ENCODE measurements at places on chromosomes 13 and 19. TPM values are rescaled to one million over a fixed set of nuclear protein-coding genes. Genes with fewer than 3 reads are reported as not detected.
A peak's percentile ranks its signal among the peaks of the same experiment; 100 is the strongest.

PABPC3 gene
- under 0.01 TPM for total RNA-seq

CLDND2 gene
- not detected for total RNA-seq

RPL36 gene
- 232 TPM for total RNA-seq

NDUFB7 gene
- 337 TPM for total RNA-seq

KLHL1 gene
- total RNA-seq: not detected

PHLDB3 gene
- 3.3 TPM for total RNA-seq

ZNF763 gene
- total RNA-seq: 0.90 TPM

CLEC4M gene
- total RNA-seq: not detected

ZIC5 gene
- total RNA-seq: not detected

DNA sequence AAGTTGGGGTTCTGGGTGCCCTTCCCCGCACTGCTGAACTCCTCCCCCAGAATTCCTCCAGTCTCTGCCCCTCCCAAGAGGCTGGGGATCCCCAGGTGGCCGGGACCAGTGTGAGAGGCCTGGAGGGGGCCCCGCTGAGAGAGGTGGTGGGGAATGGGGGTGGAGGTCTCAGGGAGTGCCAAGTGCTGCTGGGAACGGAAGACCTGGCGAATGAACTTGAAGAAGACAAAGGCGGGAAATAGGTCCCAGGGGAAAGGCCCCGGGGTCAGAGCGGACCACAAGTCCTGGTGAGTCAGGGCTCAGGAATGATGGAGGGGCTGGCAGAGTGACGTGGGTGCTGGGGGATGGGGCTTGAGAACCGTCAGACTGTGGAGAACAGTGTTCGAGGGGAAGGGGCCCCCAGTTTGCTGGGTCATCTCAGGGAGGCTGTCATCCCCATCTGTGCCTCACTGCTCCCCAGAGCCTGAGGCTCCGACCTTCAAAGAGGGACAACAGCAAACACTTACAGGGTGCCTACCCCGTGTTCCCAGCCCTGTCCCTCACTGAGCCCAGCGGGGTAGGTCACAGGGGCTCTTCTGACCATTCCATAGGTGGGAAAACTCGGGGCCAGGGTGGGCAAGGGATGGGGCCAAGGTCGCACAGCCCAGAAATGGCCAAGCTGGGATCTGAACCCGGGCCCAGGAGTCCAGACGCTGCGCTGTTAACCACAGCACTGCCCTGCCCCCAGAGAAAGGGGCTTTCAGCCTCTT, 16.0 kb upstream of the SEMA6B start:
- DNase-seq: peak; percentile 89

DNA sequence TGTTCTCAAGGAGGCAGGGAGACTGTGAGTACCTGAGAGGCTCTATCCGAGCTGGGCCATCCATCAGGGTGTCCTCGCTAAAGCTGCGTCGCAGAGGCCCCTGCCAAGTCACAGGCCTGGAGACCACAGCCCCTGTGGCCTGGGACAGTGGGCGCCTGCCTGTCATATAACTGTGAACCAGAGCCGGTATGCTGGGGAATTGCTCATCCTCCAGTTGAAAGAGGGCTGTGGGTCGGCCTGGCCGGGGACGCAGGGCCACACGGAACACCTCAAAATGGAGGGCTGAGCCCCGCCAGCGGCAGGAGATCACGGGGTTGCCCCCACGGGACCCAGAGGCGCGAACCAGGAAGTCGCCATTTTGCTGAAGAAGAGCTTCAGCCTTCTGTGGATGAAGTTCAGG, 6.6 kb downstream of the SH2D3A start:
- DNase-seq: no peak

DNA sequence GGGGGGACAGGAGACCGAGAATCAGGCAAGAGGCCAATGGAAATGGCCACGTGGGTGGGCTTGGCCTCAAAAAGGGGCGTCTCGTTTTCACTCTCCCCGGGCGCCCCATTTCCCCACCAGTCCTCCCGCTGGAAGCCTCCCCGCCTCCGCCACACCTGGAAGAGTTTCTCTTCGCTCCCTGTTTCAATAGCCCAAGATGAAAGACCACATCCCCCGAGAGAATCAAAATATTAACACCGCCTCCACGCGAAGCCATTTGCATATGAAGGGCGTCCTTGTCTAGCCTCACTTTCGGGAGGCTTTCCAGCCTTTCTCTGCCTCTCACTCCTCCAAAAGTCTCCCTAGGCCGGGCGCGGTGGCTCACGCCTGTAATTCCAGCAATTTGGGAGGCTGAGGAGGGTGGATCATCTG, 691 bp upstream of the OLFM2 start:
- DNase-seq: no peak

DNA sequence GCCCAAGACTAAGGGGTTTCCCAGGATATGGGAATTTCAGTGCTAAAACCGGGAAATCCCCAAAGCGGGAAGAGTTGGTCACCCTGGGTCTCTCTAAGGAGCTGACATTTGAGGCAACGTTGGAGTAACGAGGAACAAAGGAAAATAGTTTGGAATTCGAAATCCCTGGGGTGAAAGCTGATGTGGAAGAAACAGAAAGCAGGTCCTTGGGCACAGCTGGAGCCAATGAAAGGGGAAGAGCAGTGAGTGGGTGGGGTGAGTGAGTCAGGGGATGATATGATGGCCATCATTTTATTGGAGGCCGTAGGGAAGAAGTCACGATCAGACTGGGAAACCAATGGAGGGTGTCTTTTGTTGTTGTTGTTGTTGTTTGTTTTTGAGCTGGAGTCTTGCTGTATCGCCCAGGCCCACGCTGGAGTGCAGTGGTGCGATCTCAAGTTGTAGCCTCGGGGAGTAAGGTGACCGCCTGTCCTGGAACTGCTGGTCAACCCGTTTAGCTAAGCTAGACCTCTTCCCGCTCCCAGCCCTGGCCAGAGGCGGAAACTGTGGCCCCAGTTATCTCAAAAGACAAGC, 3.4 kb upstream of the RFX2 start:
- no peak for DNase-seq

GRCh38 chr19:40717880-40718773, 1.2 kb downstream of the ITPKC start:
- peak; percentile 15 for DNase-seq

DNA sequence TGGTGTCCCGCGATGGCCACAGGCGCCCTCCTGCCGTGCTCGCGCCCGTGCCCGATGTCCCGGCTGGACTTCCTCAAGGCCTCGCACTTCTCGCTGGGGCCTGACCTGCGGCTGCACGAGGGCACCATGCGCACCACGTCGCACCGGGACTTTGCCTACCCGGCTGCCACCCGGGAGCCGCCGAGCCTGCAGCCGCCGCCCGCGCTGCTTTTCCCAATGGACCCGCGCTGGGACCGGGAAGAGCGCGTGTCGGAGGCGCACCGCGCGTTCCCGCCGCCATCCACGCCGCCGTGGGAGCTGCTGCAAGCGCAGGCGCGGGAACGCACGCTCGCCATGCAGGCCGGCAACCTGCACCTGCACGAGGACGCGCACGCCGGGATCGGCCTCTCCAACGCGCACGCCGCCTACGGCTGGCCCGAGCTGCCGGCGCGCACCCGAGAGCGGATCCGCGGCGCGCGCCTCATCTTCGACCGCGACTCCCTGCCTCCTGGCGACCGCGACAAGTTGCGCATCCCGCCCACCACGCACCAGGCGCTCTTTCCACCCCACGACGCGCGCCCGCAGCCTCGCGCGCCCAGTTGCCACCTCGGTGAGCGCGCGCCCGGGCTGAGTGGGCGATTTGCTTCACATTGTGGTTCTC, 12.1 kb upstream of the PEX11G start:
- DNase-seq: peak; percentile 46

- DNase-seq: no peak
Measured at GRCh38 chr13:73440296-73440895, 381.6 kb downstream of the KLF5 start.

DNA sequence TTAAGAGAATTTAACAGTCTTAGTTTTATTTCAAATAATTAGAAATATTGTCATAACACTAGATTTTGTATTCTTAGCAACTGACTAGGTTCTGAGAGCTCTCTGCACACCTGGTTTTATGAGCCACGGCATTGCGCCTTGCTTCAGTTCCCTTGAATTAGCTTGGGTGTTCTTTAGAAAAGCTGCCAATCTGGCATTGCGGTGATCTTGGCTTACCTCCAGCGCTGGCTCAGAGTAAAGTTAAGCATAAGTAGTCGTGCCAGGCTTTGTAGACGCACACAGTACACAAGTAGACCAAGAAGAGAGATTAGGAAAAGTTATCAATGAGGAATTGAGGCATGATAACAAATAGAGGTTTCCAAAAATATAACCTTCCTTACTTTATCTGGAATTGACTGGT, 45.7 kb downstream of the TPP2 start:
- no peak for DNase-seq

DNA sequence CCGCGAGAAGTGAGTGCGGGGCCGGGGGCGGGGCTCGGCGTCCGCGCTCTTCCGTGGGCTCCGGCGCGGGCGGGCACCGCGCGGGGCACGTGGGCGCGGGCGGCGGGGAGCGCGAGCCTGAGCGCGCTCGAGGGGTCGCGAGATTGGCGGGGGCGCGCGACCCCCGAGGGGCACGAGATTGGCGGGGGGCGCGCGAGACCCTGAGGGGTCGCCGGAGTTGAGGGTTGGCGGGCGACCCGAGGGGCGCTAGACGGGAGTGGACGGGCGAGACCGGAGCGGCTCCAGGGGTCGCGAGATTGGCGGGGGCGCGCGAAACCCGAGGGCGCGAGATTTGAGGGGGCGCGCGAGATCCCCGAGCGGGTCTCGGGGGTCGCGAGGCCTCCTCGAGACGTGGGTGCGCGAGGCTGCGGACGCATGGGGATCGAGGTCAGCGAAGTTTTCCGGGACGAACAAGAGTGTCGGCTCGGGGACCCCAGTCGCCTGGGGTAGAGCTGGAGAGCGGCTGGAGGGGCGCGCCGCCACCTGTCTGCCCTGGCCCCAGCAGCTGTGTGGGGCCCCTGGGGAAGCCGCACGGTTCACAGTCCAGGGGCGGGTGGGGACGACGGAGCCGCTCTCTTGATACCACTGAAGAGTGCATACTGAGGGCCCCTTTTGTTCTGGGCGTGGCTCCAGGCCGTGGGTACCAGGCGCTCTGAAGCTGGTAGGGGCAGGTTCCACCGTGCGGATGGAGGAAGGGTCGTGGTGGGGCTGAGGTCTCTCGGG, 682 bp downstream of the SSBP4 start:
- no peak for DNase-seq

- peak; percentile 58 for DNase-seq
Measured at GRCh38 chr13:48251611-48252081, 18.6 kb downstream of the ITM2B start.

- no peak for DNase-seq
Measured at GRCh38 chr19:7230826-7231225, 63.4 kb downstream of the INSR start.

DNA sequence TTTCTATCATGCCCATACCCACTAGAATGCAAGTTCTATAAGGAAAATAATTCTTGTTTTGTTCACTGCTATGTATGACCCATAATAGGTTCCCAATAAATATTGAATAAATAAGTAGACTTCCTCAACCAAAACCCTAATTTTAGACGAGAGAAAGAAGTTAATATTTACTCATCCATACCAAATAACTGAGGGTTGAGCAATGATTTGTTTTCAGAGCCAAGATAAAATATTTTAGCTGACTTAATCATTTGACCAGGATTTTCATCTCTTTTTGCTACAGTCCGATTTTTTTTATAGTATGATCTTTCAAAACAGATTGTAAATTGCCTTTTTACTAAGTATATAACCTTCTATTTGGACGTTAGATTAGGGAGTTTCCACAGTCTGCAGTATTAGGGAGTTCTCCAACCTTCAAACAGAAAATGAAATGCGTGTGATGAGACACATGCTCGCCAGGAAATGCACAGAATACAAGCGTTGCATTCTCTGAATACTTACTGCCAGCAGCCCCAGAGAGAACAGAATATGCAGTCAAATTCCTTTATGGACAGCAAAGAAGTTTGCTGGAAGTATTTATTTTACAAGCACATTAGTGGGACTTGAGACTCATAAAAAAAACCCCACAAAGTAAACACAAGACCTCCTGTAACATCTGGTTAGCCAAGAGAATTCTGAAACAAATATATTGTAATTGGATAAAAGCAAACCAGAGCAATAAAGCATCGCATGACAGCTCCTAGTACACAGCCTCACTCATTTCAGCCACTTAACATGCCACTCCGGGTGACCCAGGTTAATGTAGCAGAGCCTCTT, 230.0 kb downstream of the MYO16 start:
- peak; percentile 92 for DNase-seq

DNA sequence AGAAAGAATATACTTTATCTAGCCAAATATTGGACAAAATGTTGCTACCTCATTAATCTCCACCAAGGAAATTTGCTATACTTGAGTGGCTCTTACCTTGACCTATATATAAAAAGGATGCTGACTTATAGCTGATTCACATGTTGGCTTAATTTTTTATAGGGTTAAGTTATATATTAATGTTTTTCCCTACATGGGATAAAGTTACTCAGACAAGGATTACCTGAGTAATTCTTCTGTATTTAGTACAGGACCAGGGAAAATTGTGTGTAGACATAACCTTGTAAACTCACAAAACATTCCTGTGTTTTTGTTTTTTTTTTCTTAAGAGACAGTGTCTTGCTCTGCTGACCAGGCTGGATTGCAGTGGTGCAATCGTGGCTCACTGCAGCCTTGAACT, 30.6 kb upstream of the SOHLH2 start:
- DNase-seq: no peak

- DNase-seq: peak; percentile 24
Measured at GRCh38 chr19:17997969-17998826, 9.8 kb upstream of the ARRDC2 start.

- no peak for DNase-seq
Measured at GRCh38 chr19:29837448-29837981, 25.7 kb downstream of the CCNE1 start.

GRCh38 chr13:107534548-107534947, 680.8 kb downstream of the LIG4 start:
- DNase-seq: peak; percentile 34

DNA sequence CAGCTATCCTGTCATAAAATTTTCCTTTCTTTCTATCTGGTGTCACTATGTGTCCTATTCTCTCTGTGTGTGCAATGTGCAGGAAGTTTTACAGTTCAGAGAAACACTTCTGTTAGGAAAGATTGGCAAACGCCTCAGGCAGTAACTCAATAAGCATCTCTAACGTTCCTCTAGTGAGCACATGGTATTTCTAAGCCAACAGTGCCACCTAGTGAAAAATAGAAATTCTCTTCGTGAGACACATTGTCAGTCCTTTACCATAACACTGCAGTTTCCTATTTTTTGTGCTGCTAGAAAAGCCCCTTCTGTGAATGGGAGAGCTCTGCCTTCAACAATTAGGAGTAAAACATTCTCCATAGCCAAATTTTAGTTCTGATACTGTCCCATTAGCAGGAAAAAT, 50.7 kb downstream of the ZNF723 start:
- DNase-seq: peak; percentile 13

DNA sequence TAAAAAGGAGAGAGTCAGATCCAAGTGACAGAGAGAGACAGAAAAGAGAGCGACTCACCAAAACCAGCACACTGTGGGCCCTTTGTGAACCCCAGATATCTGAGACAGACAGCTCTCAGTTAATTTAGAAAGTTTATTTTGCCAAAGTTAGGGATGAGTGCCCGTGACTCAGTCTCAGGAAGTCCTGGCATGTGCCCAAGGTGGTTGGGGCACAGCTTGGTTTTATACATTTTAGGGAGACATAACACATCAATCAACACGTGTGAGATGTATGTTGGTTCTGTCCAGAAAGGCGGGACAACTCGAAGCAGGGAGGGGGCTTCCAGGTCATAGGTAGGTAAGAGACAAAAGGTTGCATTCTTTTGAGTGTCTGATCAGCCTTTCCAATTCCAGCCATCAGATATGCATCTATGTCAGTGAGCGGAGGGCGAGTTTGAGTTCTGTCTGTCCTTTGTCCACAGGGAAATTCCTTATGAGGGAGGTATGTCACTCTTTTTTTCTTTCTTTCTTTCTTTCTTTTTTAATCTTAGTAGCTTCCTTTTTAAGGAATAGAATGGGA, 37.2 kb upstream of the ATP11A start:
- no peak for DNase-seq

- no peak for DNase-seq
Measured at GRCh38 chr19:18704971-18705370, 21.5 kb downstream of the CRTC1 start.

Measured in IMR-90 (cell line).